Caco-2 (cell line): ENCODE measurements at places on chromosomes 7 and 10.

DNA sequence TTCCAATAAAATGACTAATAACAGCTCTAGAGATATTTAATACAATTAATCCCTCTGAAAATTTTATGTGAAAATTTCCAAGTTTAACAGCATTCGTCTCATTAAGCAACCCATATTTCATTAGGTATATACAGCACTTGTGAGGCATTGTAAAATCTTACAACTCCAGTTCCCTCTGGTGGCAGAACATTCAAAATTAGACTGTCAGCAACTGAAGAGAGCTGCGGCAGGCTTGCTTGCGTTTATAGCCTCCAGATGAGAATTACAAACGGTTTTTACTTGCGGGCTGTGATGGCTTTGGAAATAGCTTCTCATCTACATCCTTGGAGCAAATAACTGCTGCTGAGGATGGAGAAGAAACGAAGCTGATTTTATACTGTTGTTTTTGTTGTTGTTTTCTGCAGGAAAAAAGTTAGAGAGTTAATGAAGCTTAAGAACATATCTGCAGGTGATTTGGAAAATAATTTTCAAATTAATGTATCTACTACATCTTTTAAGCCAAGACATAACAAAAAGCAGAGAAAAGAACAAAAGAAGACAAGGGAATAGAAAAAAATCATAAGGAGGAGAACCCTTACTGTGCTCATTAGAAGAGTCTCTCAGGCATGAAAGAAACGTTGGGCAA, 171.3 kb downstream of the MAGI2 start:
- peak; percentile 37 for DNase-seq

DNA sequence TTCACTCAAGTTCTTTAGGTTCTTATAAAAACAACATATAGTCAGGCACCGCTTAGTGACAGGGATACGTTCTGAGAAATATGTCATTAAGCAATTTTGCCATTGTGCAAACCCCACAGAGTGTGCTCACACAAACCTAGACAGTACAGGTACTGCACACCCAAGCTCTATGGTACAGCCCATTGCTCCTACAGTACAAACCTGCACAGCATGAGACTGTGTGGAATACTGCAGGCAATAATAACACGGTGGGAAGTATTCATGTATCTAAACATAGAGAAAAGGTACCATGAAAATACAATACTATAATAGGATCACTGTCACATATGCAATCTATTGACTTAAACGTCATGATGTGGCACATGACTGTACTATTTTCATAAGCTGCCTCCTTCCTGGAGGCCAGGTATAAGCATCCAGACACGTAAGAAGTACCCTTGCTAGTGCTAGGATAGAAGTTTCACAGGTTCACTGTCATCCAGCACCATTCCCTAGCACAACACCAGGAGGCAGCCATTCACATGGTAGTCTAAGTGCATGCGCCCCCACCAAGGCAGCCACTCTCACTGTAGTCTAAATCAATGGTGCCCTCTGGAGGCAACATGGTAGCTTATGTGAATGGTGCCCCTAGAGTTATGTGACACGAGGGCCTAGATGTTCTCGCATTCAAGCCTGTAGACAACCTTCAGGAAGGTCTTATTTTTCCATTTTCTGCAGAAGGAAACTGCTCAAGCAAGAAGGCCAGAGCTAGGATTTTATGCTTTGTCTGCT, 98.5 kb downstream of the ARHGAP22 start:
- DNase-seq, result peak; percentile 69

DNA sequence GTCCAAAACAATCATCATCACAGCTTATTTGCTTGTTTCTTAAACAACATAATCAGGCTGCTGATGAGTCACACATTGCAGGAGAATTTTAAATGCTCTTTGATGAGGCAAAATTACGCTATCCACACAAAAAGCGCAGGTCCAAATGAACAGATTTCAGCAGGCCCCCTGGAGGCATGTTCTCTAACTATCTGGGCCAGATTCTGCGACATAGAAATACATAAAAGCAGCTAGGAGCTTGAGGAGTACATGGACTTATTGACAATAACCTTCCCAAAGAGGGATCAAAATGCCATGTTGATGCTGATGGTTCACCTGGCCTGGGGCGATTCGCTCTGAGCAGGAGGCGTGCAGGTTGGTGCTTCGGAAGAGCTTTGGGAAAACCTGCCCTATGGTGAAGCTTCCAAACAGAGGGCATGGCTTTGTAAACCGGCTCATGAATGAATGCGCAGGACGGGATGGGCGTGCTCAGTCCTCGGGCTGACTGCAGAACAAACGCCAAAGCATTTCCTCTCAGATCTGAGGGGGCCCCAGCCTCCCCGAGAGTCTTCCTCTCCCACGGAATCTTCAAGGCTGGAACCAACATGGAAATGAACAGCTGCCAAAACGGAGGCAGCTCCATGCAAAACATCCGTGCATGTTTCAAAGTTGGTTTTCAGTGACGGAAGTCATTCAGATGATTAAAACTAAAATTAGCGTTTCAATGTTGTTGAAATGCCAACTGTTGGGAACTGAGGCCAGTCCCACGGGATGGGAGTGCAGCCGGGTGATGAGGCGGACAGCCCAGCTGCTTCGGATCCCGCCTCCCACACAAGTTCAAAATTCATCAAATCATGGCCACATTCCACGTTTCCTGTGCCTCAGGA, 179.6 kb downstream of the TCERG1L start:
- DNase-seq, result peak; percentile 1

- DNase-seq, result no peak
Measured at GRCh38 chr7:46385662-46386309, 464.7 kb upstream of the IGFBP3 start.

DNA sequence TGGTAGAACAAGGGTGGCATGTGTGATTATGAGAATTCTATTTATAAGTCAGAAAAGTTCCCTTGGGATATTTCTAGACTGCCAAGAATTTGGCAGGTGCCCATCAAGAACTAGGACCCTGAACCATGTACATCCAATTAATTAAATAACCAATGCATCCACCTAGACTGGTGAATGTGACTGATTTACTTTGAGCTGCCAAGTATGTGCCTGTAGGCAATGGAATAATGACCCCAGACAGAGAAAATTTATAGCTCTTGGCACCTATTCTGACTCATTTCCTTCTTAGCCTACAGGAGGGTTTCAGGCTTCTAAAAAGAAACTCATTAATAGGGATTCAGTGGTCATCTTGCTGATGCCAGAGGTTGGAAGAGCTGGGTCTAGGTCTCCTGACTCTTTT, 54.9 kb downstream of the KCNH2 start:
- DNase-seq, result no peak

DNA sequence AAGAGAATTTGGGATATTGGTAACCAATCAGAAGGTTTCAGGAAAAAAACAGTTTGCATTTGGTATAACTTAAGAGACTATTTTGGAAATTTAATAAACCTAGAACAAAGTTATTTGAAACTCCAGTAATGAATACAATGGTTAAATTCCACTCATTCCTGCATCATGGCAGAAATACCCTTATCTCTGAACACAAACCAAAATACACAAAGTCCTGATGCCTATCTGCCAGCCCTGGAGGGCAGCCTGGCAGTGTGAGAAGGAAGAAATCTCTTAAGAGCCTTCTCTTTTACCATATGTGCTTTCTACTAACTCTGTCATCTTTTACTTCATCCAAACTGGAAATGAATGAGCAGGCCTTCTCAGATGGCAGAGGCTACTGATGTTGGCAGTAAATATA, 147.1 kb upstream of the LYZL1 start:
- DNase-seq, result no peak

DNA sequence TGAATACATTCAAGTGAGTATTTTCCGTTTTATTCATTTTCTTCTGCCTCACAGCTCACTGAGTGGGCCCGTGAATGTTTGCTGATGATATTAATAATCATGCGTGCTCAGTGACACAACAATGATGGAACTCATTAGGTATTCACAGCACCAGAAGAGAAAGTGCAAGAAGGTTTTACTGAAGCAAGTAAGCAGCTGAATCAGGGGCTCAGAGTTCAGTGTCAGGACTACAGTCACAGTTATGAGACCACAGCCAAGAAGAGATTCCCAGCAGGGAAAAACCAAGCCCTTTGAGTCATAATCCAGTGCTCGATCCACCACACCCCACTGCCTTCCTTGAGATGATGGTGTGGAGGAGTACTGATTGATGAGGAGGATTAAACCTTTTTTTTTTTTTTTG, 247.4 kb downstream of the KIAA1217 start:
- no peak for DNase-seq

DNA sequence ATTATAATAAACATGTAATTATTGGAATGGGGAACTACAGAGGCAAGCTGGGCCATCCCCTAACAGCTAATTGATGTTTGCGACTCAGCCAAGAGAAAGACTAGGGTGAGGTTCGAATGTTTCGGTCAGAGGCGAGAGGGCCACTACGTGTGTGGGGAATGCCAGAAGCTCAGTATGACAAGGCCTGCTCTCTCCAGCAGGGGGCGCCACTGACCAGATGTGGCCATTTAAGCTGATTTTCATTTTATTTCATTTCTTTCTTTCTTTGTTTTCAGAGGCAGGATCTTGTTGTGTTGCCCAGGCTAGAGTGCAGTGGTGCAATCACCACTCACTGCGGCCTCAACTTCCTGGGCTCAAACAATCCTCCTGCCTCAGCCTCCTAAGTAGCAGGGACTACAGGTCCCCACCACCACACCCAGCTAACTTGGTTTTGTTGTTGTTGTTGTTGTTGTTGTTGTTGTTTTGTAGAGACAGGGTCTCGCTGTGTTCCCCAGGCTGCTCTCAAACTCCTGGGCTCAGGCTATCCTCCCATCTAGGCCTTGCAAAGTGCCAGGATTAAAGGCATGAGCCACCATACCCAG, 38.1 kb downstream of the TMEM130 start:
- no peak for DNase-seq

- no peak for DNase-seq
Measured at GRCh38 chr7:106874076-106874475, 9.0 kb downstream of the PIK3CG start.

- no peak for DNase-seq
Measured at GRCh38 chr7:29935111-29935510, 54.5 kb downstream of the SCRN1 start.

- no peak for DNase-seq
Measured at GRCh38 chr10:87531908-87532622, 27.4 kb downstream of the MINPP1 start.

DNA sequence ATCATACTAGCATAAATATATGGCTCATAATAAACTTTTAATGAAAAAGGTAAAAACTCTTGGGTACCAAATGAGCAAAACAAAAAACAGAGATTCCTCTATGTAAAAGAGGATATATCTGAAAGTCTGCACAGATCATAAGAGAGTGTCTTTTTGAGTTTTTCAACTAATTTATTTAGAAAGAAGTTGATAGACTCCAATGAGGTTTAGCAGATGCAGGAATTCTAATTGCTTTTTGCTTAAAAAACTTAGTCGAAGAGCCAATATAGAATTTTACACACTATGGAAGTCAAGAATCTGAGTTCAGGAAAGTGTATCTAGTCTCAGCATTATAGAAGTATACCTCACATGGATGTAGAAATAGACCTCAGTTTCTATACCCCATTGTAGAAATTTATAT, 3.4 kb upstream of the MLLT10 start:
- DNase-seq, result no peak

DNA sequence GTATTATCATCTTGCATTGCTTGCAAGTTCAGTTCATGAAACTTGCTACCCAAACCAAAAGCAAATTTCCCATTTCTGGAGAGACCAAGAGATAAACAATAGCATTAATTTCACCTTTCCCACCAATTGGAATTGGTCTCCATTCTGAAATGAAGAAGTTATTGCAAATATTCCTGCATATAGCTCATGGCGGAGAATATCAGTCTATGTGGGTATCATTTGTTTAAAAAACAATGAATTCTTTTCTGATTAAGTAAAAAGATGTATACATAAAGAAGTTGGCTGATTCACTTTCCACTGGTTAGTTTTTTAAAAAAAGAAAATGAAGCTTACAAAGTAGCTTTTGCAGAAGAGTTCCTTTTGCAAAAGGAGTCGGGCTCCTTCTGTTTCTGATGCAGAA, 19.5 kb upstream of the ANK3 start:
- no peak for DNase-seq

DNA sequence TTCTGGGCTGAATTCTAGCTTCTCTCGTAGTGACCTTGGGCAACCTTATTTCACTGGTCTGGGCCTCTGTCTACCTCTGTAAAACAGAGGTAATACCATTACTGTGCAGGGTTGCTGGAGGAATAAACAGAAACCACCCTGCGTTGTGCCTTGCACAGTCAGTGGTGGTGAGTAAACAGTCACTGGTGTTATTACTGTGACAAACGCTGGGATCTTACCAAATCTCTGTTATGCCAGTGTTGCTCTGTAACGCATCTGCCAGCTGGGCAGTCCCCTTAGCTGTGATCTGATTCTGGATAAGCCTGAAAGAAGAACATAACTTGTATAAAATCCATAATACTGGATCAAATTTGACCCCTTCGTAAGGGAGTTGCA, 49.4 kb downstream of the NOD1 start:
- no peak for DNase-seq

- DNase-seq, result peak; percentile 75
Measured at GRCh38 chr10:98041352-98042043, 11.1 kb upstream of the CRTAC1 start.

DNA sequence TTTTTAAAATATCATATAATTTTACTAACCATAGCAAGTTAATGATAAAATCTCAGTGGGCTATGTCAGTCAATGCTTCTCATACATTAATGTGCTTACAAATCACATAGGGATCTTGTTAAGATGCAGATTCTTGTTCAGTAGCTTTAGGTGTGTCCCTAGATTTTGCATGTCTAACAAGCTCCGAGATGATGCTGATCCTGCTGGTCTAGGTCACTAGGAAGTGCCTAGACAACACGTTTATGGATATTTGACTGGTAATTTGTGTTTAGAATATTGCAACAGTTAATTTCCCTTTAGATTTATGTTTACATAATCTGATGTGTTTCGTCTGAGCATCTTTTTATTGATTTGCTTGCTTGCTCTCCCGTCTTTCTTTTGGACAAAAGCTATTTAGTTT, 12.7 kb downstream of the AHR start:
- DNase-seq, result no peak

DNA sequence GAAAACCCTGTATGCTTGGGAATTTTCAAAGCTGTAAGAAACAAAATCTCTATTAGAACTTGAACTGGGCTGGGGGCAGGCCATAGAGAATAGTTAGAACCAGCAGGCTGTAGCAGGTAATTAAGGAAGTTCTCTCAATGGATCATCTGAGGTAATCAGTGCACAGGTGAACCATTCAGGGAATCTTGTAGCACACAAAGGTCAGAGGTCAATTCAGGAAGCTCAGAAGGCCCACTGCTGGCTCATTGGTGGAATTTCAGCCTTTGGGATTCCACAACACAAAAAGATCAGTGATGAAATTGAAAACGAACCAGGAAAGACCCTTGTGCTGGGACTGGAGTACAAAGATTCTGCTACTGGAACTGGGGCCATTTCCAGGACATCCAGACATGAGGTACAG, 82.0 kb downstream of the TMEM168 start:
- DNase-seq, result peak; percentile 55

DNA sequence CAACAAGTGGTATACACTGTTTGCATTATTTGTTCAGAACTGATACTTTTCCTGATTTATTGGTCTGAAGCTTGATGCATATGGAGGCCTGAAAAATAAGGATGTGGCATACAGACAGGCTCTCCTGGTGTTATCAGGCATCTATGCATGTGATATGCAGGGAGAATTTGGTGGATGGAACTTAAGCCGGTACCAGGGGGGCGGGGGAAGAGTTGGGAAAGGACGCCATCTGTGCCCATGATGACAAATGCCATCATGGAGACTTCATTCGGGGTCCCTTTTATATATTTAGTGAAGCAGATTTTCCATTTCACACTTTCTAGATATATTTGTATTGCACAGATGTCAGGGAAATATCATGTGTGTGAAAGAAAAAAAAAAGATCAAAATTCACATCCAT, 5.4 kb downstream of the HECW1 start:
- DNase-seq, result no peak
